ENCODE measurements at places on chromosomes 7 and 10.

DNA sequence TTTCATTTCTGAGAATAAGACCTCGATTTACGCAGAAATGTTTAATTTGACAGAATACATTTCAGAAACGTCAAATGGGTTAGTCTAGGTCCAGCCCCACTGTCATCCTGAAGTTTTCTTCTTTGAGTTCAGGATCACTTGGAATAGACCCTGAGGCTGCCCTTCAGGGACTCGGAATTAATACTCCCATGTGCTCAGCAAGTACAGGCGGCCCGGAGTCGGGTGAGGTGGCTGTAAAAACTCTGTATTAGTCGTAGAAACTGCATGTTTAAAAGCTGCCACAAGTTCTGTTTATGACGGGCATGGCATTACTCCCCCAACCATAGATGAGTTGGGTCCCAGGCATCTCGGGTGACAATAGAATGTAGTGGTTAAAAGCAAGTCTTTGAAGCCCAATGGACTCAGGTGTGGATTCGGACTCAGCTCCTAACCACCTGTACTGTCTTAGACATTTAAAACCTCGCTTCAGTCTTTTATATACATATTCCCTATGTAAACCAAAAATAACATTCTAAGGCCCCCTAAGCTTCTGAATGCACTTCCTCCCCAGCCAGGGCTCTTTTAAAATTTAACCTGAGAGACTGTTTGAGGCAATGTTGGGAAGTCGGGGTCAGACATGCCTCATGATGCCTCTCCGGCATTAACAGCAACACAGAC lies 216.3 kb downstream of the ADARB2 start:
- DNase-seq: no peak

GRCh38 chr10:23474626-23475025 lies 35.8 kb downstream of the OTUD1 start:
- no peak for DNase-seq

DNA sequence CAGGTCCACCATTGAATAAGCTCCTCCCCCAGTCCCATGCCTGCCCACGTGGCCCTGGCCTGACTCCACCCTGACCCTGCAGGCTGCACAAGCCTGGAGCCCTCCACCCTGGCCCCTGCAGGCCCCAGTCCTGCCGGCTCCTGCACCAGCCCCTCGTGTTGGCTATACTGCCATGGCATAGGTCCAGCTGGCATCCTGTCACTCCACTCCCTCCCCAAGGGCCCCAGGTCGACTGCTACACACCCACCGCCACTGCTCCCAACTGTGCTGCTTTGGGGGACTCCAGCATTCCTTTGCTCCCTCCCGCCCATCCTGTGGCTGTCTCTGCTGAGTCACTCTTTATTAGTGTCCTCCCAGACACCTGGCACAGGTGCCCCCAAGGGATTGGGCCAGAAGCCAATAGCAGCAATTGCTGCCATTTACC lies 32.4 kb upstream of the HSPA12A start:
- no peak for DNase-seq

- no peak for DNase-seq
Measured at GRCh38 chr7:45052011-45052410, 36.8 kb downstream of the NACAD start.

DNA sequence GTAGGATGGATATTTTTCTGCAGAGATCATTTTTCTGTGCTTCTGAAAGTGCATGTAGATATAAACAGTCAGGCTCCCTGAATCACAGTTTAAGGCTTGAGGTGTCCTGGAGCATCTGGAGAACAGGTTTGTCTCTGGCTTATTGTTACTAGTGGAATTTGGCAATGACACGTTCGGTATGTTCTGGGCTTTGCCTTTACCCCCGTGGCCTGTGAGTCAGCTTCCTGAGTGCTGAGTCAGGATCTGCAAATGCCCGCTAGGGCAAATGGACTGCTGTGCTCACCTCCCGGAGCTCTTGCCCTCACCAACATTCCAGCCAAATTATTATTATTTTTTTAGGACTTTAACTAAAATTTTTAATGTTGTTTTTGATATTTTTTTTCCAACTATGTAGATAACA lies 192.5 kb upstream of the PRSS1 start:
- DNase-seq: no peak

- DNase-seq: no peak
Measured at GRCh38 chr10:77361831-77362230, 275.8 kb downstream of the KCNMA1 start.

DNA sequence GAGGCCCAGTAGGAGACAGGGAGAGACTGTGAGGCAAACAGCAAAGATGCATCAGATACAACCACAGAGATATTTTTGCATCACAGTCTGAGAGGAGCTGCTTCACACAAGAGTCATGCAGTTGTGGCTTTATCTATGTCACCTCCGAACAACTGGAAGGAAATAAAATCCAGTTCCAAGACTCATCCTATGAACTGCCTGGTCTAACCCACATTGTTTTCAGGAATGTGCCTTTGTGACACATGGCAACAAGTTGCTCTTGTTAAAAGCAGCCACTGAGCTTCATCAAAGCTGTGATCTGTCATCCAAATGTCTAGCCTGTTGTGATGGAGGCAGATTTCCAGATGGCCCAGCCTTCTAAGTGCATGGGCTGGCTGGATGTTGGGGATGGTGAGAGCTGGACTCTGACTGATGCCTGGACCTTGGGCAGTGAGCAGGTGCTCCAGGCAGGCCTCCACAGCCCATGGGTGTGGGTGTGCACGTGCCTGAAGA lies 255.0 kb downstream of the BMPER start:
- no peak for DNase-seq

DNA sequence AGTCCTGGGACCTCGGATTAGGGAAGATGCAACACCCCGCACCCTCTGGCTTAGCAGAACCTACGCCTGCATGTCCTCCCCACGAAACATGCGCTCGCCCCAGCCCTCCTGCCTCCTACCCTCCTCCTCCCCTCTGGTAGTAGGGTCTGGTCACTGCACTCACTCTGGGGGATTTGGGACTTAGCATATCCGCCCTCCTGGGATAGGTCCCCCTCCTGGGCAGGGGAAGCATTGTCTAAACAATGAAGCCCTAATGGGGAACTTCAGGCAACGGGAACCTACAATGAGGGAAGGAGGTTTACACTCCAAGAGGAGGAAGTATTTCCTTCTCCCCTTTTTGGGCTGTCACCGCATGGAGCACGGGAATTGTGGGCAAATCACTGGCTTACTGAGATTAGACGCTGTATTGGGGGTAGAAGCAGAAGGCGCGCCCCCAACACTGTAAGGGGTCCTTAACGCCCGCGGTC lies 892 bp downstream of the CRHR2 start:
- DNase-seq: no peak

DNA sequence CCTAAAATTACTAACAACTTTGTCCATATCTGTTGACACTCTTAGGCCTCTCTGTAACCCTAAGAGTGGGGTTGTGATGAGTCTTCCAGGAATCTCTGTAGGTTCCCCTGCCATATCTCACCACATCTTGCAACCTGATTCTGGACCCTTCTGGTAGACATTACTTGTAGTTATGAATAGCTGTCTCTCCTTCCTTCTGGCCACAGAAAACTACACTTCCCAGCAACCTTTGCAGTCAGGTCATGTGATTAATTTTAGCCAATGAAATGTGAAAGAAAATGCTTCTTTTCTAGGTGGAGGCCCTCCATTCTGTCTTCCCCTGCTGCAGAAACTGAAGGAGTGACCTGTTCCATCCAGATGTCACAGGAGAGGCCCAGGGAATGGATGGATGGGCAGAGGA lies 147.6 kb upstream of the AOAH start:
- no peak for DNase-seq

- DNase-seq: no peak
Measured at GRCh38 chr10:112945811-112946210, 4.2 kb upstream of the TCF7L2 start.

All from activated naive CD4-positive, alpha-beta T cell treated with anti-CD3 and anti-CD28 coated beads, Interleukin-2, amount 50 U/mL, for 16 hours (primary cell).